ENCODE measurements at places on chromosomes 11 and 22. TPM values are rescaled to one million over a fixed set of nuclear protein-coding genes. Genes with fewer than 3 reads are reported as not detected.

DNA sequence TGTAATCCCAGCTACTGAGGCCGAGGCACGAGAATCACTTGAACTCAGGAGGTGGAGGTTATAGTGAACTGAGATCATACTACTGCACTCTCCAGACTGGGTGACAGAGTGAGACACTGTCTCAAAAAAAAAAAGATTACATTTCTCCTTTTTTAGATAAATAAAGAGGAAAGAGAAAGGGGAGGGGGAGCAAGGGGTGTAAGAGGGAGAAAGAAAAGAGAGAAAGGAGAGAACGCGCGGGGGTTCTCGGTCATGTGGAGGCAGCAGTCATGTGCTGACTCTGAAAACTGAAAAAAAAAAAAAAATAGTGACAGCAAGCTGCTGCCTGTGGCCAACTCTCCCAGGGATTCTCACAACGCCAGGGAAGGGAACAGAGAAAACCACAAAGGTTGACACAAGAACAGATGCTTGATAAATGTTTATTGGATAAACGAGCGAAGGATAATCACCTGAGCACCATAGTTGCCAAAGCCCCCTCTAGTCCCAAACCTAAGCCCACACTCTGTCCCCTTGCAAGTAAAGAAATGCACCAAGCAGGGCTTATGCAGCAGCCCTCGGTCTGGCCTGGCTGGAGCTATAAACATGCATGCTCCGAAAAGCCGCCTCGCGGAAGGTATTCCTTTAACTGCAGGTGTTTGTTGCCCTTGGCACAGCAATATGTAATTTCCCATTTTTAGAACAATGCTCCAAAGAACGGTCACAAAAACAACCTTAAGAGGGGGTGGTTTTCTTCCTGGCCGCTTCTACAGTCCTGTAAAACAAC, 14.5 kb downstream of the SCGB1A1 start:
- H3K4me3 ChIP-seq = no peak overlapping the region
- H3K4me1 ChIP-seq = peaks cover 47% of the 10 kb centered on the region
- peak overlapping the region; percentile 60 for H3K27ac ChIP-seq
- no peak for DNase-seq
- H3K36me3 ChIP-seq = no peaks in the 10 kb centered on the region

GP1BB gene
- total RNA-seq = 14.5 TPM

DNA sequence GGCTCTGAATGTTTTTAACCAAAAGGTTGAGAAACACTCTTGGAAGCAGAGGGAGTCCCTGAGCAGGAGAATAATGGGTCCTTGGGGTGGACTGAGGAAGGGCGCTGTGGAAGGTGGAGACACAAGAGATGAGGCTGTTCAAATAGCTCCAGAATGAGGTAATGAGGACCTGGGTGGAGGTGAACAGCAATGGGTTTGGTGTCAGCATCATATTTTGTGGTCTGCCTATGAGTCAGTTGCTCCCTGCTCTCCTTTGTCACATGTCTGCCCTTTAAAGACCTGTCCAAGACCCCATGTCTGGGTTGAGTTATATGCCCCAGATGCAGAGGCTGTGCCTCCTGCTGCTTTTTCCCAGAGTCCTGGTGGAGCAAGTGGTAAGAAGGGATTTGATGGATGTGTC, 113.6 kb downstream of the BARX2 start:
- no peaks in the 10 kb centered on the region for H3K27me3 ChIP-seq
- H3K4me3 ChIP-seq = no peak overlapping the region
- no peaks in the 10 kb centered on the region for H3K36me3 ChIP-seq
- no peak for DNase-seq

DNA sequence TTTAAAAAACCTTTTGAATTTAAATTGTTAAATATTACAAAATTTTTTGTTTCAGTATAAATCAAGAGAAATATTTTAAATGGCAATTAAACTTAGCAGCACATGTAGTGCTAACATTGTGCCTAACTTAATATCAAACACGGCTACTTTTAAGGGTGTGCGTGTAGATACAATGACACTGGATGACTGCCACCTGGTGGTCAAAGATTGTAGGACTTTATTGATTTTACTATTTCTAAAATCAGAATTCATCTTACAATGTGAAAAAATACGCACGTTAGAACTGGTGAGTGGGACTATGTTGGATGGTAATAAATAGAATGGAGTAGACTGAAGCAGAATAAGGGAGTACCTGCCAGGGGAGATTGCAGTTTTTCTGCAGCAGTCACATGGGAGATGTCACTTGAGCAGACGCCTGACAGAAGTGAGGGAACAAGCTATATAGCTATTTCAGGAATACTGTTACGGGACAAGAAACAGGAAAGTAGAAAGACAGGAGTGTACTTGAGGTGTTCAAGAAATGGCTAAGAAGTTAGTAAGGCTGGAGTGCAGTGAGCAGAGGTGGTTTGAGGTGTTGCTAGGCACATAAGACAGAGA, 52.9 kb downstream of the UVRAG start:
- DNase-seq = no peak
- H3K27ac ChIP-seq = no peak overlapping the region
- no peaks in the 10 kb centered on the region for H3K4me1 ChIP-seq

TREH gene
- 0.25 TPM for total RNA-seq

SOX10 gene
- total RNA-seq = 3.2 TPM

EMID1 gene
- 2.5 TPM for total RNA-seq

GRCh38 chr11:69102732-69103615, 52.8 kb upstream of the SMIM38 start:
- H3K27me3 ChIP-seq = no peaks in the 10 kb centered on the region
- no peak for DNase-seq
- peaks cover 26% of the 10 kb centered on the region for H3K4me1 ChIP-seq
- H3K27ac ChIP-seq = no peak overlapping the region
- no peak overlapping the region for H3K4me3 ChIP-seq
- H3K36me3 ChIP-seq = no peaks in the 10 kb centered on the region

DNA sequence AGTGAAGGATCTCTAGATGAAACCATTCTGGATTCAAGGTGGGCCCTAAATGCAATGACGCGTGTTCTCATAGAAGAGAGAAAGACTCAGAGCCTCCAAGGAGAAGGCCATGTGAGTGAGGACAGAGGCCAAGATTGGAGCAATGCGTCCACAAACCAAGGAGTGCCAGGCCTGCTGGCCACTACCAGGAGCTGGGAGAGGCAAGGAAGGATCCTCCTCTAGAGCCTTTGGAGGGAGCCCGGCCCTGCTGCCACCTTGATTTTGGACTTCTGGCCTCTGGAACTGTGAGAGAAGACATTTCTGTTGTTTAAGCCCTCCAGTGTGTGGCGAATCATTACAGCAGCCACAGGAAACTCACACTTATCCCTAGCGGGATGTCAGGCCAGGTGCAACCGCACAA, 52.7 kb upstream of the SHANK2 start:
- no peaks in the 10 kb centered on the region for H3K36me3 ChIP-seq
- no peak overlapping the region for H3K27ac ChIP-seq

CALCA gene
- total RNA-seq = not detected

DNA sequence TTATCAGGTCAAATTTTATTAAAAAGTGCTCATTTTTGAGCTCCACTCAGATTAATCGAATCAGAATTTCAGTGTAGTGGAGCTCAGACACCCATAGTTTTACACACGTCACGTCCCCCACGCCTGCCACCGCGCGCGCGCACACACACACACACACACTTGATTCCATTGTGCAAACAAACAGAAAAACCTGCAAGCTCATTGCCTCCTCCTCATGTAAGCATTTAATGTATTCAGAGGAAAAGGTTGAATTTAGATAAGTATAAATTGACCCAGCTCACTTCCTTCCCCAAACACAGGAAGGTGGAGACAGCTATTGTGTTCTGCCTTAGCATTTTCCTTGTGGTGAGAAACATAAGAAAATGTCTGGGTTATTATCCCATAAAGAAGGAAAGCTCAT, 336.7 kb downstream of the LUZP2 start:
- no peaks in the 10 kb centered on the region for H3K36me3 ChIP-seq
- DNase-seq = no peak
- H3K27me3 ChIP-seq = no peaks in the 10 kb centered on the region

OR52E2 gene
- total RNA-seq = not detected

- H3K27ac ChIP-seq = no peak overlapping the region
- H3K4me3 ChIP-seq = no peak overlapping the region
- no peaks in the 10 kb centered on the region for H3K36me3 ChIP-seq
- no peak for DNase-seq
Observed at GRCh38 chr22:30891443-30891755, 77.2 kb downstream of the MORC2 start.

- DNase-seq = no peak
- no peak overlapping the region for H3K27ac ChIP-seq
- H3K4me3 ChIP-seq = no peak overlapping the region
- peaks cover 44% of the 10 kb centered on the region for H3K36me3 ChIP-seq
Observed at GRCh38 chr22:25350551-25350971, 131.1 kb downstream of the CRYBB2 start.

DNA sequence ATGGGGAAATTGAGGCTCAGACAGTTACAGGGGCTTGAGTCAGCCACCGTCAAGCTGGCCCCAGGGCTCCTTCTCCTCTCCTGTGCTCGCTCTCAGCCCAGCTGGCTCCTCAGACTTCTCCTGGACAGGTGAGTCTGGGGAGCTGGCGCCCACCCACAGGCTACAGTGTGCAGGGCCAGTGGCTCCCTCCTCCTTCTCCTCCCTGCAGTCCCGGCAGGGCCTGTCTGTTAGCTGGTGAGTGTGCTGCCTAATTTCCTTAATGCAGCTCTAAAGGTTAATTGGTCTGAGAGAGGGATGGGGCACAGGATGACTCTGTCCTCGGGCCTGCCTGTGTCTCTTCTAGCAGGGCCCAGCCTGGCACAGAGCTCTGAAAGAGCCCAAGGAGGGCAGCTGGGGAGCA, 31.7 kb downstream of the LMO1 start:
- no peak overlapping the region for H3K4me3 ChIP-seq
- H3K27me3 ChIP-seq = no peaks in the 10 kb centered on the region
- DNase-seq = no peak
- H3K36me3 ChIP-seq = no peaks in the 10 kb centered on the region

DNA sequence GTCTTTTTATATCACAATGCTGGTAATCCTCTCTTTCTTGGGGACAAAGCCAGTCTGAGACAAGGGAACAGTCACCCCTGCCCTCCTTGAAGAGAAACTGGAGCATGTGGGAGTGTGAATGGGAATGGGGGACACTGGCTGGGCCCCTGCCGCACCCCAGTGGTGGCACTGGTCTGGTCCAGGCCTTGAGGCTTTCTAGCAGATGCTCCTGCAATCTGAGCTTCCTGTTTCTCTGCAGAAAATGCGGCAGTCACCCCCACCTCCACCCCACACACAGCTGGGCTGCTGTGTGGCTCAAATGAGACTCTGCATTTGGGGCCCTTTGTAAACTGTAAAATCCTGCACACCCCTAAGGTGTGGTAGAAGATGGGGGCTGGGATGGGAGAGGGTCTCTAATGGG, 6.6 kb upstream of the MARK2 start:
- H3K4me3 ChIP-seq = no peak overlapping the region
- no peaks in the 10 kb centered on the region for H3K36me3 ChIP-seq
- peaks cover under 1% of the 10 kb centered on the region for H3K4me1 ChIP-seq
- H3K27ac ChIP-seq = no peak overlapping the region

DNA sequence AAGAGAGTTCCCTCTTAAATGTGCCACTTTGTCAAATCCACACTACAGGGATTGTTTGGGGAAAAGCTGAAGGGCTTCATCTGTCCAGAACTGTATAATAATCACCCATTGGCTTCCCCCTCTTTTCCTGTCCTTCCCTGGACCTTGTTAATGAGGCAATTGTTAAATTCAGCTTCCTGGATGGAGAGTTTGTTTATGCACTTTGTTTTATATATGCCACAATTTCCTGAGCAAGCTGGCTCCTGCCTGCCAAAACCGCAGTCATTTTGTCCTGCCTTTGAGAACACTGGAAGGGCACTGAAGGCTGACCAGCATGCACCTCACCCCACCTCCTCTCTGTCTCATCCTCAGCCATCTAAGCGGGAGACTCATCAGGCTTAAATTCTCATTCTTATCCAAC, 86.2 kb downstream of the MSANTD4 start:
- H3K27me3 ChIP-seq = no peaks in the 10 kb centered on the region
- H3K36me3 ChIP-seq = no peaks in the 10 kb centered on the region
- no peak for DNase-seq
- no peak overlapping the region for H3K4me3 ChIP-seq
- no peaks in the 10 kb centered on the region for H3K4me1 ChIP-seq

DNA sequence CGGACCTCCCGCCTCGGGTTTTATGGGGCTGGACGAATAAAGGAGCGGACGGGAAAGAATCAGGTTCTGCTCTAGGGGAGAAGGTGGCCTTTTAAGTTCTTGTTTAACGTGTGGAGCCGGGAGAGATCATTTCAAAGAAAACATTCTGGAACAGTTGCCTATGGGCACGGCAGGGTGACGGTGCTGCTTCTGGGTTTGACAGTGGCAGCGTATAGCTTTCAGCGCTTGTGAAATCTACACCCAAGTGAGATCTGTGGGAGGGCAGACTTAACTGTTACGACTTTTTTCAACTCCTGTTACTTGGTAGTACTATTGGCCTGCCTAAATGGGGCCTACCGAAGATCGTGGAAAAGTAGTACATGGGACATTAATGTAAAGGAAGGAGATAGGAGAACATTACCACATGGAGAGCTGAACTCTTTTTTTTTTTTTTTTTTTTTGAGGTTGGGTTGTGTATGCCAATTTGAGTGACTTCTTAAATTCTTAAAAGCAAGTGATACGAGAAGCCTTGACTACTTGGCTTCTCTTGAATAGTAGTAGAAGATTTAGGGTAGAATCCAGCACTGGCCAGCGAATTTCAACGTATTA, 743 bp downstream of the USP47 start:
- H3K4me1 ChIP-seq = peaks cover 42% of the 10 kb centered on the region
- peak overlapping the region; percentile 75 for H3K4me3 ChIP-seq
- H3K36me3 ChIP-seq = no peaks in the 10 kb centered on the region
- H3K27me3 ChIP-seq = no peaks in the 10 kb centered on the region
- DNase-seq = peak; percentile 88
- peak overlapping the region; percentile 99 for H3K27ac ChIP-seq

- H3K4me3 ChIP-seq = no peak overlapping the region
- no peaks in the 10 kb centered on the region for H3K27me3 ChIP-seq
- no peak for DNase-seq
- no peak overlapping the region for H3K27ac ChIP-seq
- peaks cover 22% of the 10 kb centered on the region for H3K4me1 ChIP-seq
Observed at GRCh38 chr11:91947215-91947820, 277.3 kb upstream of the FAT3 start.

DNA sequence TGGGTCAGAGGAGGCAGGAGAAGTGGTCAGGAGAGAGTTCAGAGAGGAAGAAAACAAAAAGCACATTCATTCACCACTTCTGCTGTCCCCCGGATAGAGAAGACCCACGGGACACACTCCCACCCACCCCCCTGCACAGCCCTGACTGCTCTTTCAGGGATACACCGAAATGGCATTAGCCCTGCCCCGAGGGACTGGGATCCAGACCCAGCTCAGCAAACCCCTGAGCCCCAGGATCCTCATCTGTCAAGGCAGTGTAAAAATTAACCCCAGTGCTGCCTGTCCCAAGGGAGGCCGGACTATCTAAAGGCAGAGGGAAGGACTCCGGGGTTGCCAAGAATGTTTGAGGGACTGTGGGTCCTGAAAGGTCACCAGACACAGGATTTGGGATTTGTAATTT, 31.2 kb downstream of the TPBGL start:
- no peak overlapping the region for H3K27ac ChIP-seq
- no peak for DNase-seq
- no peaks in the 10 kb centered on the region for H3K4me1 ChIP-seq
- no peaks in the 10 kb centered on the region for H3K27me3 ChIP-seq
- peaks cover 35% of the 10 kb centered on the region for H3K36me3 ChIP-seq
- no peak overlapping the region for H3K4me3 ChIP-seq
